ENCODE measurements at places on chromosomes 6 and 20. TPM values are rescaled to one million over a fixed set of nuclear protein-coding genes. Genes with fewer than 3 reads are reported as not detected.

SIRPB2 gene
- total RNA-seq, result 1.3 TPM

WFDC2 gene
- total RNA-seq, result not detected

TRAPPC3L gene
- not detected for total RNA-seq

FAM184A gene
- total RNA-seq, result 2.2 TPM
